ENCODE measurements at places on chromosomes 2 and 18. TPM values are rescaled to one million over a fixed set of nuclear protein-coding genes. Genes with fewer than 3 reads are reported as not detected.

GRCh38 chr2:165567273-165567672 is 97.8 kb downstream of the CSRNP3 start:
- DNase-seq, result no peak

DNA sequence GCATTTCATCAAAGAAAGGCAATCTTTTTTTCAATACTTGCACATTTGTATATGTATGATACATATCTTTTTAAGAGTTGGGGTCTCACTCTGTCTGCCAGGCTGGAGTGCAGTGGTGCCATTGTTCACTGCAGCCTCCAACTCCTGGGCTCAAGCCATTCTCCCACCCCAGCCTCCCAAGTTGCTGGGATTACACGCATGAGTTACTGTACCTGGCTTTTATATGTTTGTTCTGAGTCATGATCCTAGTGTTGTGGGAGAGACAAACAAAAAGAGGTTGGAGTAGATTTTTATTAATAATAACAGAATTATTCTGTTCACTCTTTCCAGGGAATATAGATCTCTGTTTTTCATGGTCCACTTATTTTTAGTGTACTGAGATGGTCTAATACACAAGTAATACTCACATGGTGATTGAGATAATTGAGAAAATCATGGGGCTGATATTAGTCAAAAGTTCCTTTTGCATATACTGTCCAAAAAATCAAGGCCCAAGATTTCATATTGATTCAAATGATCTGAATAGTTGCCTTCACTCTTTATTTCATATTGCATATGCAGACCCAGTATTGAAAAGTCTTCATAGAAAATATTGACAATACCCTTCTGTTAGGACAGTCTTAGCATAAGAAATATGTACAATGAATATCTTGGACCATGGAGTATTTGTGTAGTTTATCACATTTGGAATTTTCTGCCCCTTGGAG is 138.3 kb downstream of the FMNL2 start:
- no peak for DNase-seq

- DNase-seq, result no peak
These were observed 162.7 kb downstream of the PKP4 start for GRCh38 chr2:158619496-158619895.

DNA sequence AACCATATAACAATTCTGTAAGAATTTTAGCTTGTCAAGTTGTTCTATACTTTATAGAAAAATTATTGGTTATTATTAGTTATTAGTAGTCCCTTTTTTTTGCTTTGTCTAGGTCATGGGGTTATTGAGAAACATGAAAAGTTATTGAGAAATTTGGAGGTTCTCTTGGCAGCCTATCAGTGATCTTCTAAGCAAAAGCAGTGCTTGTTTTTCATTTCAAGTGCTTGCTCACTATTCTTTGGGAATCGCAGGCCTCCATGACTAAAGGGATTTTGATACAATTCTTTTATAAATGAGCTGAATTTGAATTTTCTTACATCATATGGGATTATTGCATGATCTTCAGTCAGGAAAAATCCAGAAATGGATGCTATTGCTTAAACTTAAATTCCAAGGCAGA is 25.8 kb downstream of the PLEKHA3 start:
- no peak for DNase-seq

GRCh38 chr18:44955825-44956224 is 275.1 kb downstream of the SETBP1 start:
- no peak for DNase-seq

DNA sequence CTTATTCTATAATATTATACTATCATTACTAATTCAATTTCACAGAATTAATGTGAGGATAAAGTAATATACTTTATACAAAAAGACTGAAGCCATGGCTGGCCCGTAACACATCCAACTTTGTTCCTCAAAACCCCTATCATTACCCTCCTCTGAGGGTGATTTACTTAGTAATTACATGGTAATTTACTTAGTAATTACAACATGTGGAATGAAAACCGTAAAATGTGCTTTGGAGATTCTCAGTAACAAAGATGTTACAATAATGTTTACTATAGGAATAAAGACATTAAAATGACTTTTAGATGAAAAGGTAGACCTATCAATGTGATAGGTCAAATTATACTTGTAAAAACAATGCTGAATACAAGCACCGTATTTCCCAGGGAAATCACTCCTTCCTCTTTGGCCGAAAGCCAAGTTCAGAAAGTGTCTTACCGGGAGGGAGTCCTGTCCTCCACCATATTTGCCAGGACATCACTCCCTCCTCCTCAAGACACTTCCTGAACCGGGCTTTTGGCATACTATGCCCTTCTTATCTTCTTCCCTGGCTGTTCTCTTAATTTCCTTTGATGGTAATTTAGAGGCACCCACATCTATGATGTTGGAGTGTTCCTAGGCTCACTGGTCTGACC is 1047.8 kb downstream of the SOCS6 start:
- no peak for DNase-seq

DNA sequence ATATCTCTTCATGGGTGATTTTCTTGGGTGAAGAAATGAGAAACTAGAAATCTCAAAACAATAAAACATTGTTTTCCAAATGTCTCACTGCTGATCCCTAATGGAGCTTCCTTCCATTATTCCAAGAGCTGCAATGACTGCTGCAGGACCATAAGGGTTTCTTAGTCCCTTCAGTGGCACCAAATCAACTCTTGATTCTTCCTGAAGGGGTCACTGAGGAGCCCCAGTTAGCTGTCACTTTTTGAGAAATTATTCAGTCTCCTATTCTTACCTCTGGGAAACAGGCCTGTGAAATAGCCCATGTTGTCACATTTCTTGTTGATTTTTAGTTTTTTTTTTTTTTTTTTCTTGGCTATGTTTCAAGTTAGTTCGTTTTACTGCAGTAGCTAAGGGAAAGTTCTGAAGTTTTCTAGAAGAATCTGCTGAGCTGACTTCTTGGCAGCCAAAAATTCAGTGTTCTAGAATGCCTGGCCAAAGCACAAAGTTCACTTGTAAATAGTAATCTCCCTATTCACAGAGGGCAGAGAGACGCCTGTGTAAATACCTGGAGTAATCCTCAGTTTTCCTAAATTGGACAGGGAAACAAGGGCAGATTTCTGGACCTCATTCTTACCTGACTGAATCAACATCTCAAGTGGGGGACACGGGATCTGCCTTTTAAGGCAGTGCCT is 480.0 kb downstream of the RIT2 start:
- DNase-seq, result no peak

GRCh38 chr2:194087089-194087958 is 1569.7 kb upstream of the SLC39A10 start:
- DNase-seq, result no peak

GRCh38 chr18:37787452-37787851 is 221.9 kb upstream of the CELF4 start:
- no peak for DNase-seq

- no peak for DNase-seq
These were observed 617.6 kb downstream of the NYAP2 start for GRCh38 chr2:226017107-226017506.

DNA sequence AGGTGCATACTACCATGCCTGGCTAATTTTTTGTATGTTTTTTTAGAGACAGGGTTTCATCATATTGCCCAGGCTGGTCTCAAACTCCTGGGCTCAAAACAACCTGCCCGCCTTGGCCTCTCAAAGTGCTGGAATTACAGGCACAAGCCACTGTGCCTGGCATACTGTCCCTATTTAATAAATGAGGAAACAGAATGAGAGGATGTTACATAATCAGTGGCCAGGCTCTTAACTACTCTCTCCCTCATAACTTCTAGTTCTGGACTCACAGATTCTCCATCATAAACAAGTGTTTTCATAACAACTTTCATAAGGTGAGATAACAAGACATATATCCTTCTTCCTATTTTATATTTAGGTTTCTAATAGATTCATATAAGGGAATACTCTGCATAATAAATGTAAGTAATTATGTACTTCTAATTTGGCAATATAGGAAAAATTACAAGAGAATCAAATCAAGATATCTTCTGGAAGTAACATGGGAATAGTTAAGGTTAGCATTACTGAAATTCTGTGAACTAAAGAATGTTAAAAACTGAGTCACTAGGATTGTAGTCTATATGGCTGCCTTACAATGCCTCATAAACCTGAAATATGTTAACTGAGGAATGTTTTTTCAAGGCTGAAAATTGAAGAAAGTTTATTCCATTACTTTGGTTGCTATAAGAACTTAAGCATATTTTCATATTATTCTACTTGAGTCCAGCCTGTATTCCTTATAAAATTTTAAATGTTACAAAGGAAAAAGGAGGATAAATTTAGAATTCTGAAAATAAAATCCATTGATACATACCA is 71.3 kb downstream of the SLC25A12 start:
- DNase-seq, result no peak

- DNase-seq, result no peak
These were observed 570.5 kb upstream of the SOX11 start for GRCh38 chr2:5121642-5122041.

GRCh38 chr2:95278051-95278471 is 3.8 kb downstream of the PROM2 start:
- DNase-seq, result no peak

- DNase-seq, result no peak
These were observed 169.4 kb downstream of the NEDD4L start for GRCh38 chr18:58213440-58213839.

DNA sequence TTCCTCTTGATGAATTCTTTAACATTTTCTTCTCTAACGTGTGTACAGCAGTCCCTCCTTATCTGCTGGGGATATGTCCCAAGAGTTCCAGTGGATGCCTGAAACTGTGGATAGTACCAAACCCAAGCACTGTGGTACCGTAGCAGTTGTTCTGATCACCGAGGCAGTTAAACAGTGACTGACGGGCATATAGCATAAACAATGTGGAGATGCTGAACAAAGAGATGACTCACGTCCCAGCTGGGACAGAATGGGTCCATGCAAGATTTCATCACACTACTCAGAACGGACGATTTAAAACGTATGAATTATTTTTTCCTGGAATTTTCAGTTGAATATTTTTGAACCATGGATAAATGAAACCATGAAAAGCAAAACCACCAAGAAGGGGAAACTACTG is 54.5 kb upstream of the SPAG16 start:
- no peak for DNase-seq

DNA sequence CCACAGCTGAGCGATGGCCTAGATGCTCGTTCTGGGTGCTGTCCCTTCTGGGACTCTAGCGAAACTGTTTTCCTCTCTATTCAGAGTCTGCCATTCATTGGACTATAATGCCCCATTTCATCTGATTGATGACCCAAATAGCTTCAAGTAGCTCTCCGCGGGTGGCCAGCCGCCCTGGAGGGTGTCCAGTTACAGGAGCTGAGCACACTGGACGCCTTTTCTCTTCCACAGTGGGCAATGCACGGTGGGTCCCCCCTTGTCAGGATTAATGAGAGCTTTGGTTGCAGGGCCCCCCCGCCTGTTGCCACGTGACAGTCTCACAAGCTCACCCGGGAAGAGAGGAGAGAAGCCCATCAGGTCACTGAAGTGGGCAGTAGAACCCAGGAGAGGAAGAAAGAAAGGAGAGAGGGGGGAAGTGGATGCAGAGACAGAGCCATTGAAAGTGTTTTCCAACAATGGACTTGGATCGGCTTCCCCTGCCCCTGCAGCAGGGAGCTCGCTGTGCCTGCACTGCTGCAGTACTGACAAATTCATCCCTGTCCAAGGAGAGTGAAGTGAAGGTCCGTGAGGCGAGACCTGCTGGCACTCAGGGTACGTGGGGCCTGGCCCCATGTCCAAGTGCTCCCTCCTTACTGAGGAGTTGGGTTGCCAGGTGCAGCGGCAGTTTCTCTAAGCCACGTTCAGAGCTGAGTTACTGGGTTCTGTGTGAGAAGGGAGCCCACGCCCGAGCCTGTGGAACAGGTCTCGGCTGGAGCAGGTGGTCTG is 44.8 kb downstream of the DIPK1C start:
- no peak for DNase-seq

GRCh38 chr2:227370791-227371312 is 8.3 kb downstream of the TM4SF20 start:
- DNase-seq, result no peak

- peak; percentile 43 for DNase-seq
These were observed 89.1 kb downstream of the POLR1A start for GRCh38 chr2:86016581-86016980.

DNA sequence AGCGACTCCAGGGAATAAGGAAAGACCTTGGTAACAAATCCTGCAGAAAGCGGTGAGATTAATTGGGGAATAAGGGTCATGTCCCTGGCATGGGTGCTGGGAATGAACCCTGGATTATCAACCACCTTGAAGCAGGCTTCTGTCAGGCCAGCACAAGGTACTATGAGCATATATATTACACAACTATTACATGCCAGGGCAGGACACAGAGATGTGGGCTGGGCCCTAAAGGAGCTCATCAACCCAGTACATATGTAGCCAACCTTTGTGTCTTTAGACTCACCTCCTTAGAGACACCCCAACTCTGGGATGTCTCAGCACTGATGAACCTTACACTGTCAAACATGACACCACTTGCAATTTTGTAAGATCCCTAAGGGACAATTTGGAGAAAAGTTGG is 3.4 kb downstream of the SFXN5 start:
- DNase-seq, result peak; percentile 10

DNA sequence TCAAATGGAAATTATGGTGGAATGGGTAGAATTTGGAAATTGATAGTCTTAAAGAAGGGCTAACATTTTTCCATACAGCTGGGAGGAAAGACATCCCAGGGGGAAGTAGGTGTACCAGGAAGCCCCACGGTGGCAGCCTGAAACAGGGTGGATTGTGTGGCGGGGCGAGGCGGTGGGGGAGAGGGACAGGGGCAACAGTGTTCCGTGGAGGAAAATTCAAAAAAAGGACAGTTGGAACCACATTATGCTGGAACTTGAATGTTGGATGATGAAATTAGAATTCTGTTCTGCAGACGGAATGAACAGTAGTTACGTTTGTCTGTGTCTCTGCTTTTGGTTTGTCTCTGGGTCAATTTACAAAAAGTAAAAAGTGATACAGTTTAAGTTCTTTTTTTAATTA is 10.6 kb upstream of the CIB4 start:
- DNase-seq, result peak; percentile 42

- DNase-seq, result no peak
These were observed 25.0 kb upstream of the GMCL1 start for GRCh38 chr2:69804416-69804815.

- no peak for DNase-seq
These were observed 105.4 kb downstream of the ATL2 start for GRCh38 chr2:38271697-38272096.

GRCh38 chr2:86225581-86225980 is 26.3 kb downstream of the MRPL35 start:
- no peak for DNase-seq

- no peak for DNase-seq
These were observed 372.5 kb downstream of the RIT2 start for GRCh38 chr18:42742969-42743368.

- no peak for DNase-seq
These were observed 145.1 kb downstream of the QPCT start for GRCh38 chr2:37489536-37489935.

The EFR3B gene
- 13.2 TPM for total RNA-seq

The RPL31 gene
- 1,183 TPM for total RNA-seq

The MEP1B gene
- not detected for total RNA-seq

The SIX2 gene
- 3.6 TPM for total RNA-seq

The RMDN2 gene
- total RNA-seq, result 24.0 TPM

The CDK15 gene
- 2.3 TPM for total RNA-seq

The GALNT13 gene
- total RNA-seq, result 0.49 TPM

The IGFBP5 gene
- total RNA-seq, result 316 TPM

The SPATA3 gene
- not detected for total RNA-seq

The IFIH1 gene
- total RNA-seq, result 21.0 TPM

Data from sciatic nerve (tissue), 2 donors.